ENCODE measurements at places on chromosomes 7 and 10. TPM values are rescaled to one million over a fixed set of nuclear protein-coding genes. Genes with fewer than 3 reads are reported as not detected.

Gene BEND7
- 24.0 TPM for total RNA-seq

Gene KIF5B
- total RNA-seq = 111 TPM

Gene PAPOLB
- total RNA-seq = 0.54 TPM

DNA sequence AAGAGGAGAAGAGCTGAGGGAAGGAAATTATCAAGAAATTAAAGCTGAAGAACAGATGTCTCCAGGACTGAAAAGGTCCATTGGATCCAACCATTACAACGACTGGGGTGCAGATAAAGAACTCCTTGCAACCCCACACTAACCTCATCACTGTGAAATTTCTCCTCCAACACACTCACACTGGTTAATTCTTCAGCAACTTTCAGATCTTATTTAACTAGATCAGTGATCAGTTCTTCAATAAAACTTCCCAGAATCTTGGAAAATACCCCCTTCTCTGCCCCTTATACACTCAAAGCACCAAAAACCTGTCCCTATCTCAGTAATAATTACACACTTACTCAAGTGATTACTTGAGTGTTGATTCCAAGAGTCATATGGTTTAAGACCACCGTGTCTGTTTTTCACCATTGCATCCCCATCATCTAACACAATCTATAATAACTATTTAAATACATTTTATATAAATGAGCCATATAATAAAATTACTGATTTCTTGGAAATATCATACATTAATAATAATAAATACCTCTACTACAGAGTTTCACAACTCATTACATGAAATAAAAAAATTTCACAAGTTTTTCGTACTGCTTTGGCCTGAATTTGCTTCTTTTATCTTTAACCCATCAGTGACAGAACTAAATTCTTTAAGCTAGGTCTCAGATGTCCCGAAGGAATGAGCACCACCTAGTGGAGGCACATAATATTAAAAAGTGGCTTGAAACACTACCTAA lies 123.7 kb downstream of the MPP7 start:
- DNase-seq = no peak

Gene CFAP43
- 0.19 TPM for total RNA-seq

Gene GHRHR
- total RNA-seq = 1.3 TPM

GRCh38 chr7:82204694-82205093 lies 238.9 kb downstream of the CACNA2D1 start:
- DNase-seq = peak; percentile 55

DNA sequence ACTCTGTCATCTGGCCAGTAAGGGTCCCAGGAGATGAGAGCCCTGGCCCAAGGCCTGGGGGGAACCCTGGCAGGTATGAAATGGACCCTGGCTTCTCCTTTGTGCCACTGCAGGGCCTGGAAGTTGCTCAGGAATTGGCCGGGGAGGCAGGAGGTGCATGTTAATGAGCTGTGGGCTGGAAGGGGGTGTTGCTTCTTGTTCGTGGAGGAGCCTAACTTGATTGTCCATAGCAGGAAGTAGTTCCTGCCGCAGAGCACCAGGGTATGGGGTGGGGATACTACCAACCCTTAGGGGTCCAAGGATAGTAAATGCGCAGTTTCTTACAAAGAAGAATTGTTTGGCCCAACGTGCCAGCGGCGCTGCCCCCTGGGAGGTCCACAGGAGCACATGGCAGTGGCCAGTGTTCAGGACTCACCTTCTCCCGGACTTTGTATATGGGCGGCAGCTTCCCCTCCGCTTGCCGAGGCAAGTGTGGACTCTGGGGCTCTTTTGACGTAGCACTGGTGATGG lies 21.5 kb downstream of the TEX36 start:
- no peak for DNase-seq

- DNase-seq = peak; percentile 54
These were observed 740 bp downstream of the HTR7 start for GRCh38 chr10:90856964-90857634.

- no peak for DNase-seq
These were observed 39.1 kb upstream of the ANAPC16 start for GRCh38 chr10:72176701-72177100.

All from aorta (tissue), 5 donors.